ENCODE measurements at places on chromosomes 7 and 10. TPM values are rescaled to one million over a fixed set of nuclear protein-coding genes. Genes with fewer than 3 reads are reported as not detected.

DNA sequence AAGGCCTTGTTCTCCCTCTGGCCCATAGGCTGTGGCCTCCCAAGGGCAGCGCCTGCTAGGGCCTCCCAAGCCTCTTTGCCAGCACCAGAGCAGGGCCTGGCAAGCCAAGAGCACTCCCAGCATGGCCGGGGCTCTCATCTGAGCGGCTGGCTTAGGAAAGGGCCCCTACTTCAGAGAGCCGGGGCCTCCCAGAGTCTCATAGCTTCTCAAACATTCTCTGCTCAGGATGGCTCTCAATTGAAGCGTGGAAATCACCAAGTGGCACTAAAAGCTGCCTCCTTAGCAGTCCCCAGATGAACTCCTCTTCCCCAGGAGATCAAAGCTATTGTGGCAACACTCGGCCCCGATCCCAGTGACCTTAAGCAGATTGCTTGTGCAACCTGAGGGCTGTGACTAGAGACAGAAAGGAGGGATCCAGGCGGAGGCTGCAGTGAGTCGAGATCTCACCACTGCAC is 69.4 kb downstream of the FAM53B start:
- no peak for DNase-seq

Gene PTEN
- 159 TPM for total RNA-seq

DNA sequence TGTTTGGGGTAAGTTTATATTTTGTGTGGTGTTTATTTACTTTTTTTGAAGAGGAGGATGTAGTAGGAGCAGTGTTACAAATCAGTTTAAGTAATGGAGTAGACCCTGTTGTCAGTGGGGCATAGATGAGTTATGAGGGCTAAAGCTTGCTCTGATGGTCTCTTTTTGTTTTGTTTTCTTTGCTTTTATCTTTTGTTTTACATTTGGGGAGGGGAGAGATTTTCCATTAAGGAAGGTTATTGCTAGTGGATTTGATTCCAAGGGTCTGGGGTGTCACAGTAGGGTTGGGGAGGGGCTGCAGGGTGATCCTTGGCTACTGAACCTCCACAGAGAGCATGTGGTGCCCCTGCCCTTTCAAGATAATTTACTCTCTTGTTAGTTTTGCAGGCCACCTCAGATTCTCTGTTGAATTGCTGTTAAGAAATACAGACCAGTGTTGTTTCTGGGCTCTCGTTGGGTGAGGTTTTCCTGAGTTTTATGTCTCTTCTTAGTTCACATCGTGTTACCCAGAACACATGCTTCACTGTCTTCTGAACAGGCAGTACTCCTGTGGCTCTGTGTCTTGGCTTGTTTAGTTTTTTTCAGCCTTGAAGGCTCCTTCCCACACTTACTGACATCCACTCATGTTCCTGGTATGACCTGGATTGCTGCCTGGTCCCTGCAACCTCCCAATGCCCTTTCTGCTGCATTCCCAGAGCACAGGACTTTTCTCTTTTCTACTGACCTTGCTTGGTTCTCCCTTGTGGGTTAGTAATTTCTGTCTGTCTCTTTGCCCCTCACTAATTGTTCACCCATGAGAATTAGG is 4.2 kb downstream of the KIFBP start:
- no peak for DNase-seq

DNA sequence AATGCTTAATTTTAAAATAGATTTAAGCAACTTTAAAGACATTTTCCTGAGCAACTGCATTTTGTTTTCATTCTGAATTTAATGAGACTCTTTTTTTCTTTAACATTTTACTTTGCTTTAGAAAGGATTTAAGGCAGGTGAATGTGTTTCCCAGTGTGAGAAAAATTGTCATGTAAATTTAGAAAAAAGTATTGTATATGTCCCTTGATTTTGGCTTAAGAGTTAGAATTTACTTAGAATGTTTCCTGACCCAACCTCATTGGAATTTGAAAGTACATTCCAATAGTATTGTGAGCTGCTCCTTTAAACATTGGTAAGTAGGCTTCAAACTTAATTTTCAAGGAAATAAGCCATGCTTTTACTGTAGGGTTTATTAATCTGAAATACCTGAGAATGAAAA is 110.2 kb downstream of the PTEN start:
- DNase-seq: no peak

- peak; percentile 76 for DNase-seq
Observed at GRCh38 chr10:45000138-45000751, 478 bp upstream of the ZNF22 start.

DNA sequence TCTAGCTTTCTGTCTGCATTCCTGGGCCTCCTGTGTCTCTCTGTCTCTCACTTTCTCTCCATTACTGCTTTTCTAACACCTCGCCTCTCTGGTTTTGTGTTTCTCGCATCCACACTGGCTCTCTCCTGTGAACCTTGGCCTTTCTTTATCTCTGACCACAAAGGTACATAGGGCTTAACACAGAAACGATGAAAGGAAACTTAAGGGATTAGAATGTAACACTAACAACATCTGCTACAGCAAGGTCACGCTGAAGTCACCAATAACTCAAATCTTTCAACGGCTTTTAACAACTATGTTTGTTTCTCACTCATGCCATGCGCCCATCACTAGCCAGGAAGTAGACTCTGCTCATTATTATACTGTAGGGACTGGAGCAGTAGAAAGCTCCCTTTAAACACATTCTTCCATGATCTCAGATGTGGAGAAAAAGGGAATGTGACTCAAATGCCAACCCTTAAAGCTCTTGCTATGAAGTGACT is 9.3 kb upstream of the OR6V1 start:
- DNase-seq: no peak

GRCh38 chr10:78170026-78170475 is 136.4 kb downstream of the RPS24 start:
- no peak for DNase-seq

DNA sequence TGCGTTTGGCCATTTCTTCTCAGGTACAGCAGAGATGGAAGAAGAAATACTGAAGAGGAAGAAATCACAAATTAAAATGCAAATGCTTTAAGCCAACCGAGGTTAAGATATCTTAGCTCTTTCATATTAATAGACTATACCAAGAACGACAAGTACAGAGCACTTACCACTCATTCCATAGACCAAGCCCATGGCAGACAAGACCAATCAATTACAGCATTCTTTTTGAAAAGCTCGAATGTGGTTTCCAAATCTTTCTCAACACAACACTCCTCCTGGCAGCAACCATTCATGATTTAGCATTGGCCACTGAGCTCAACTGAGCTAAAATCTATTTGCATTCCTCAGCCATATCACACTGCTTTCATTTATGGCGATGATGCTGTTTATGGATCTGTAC is 2.7 kb downstream of the ASAH2 start:
- no peak for DNase-seq

GRCh38 chr10:70915806-70916205 is 27.4 kb upstream of the PCBD1 start:
- DNase-seq: no peak

DNA sequence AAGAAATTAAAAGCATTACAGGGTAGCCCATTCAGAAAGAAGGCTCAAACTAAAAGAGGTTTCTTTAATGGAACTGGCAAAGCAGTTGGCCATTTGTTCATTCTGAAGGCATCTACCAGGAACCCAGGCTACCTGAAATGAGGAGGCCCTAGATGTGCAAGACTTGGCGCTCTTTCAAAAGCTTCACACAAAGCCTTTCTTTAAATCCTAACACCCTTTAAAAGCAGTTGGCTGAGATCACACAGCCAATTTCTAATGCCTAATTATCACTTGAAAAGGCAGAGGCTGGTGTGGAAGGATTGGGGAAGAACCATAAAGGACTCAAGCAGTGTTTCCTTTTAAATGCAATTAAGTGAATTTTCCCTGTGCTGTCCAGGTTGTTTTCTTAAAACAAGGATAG is 23.2 kb downstream of the PPP1R17 start:
- no peak for DNase-seq

Gene MBLAC1
- 1.5 TPM for total RNA-seq

GRCh38 chr7:101588131-101588935 is 40.8 kb downstream of the MYL10 start:
- DNase-seq: peak; percentile 44

Gene SPDYE8
- not detected for total RNA-seq

Gene IFIT1B
- not detected for total RNA-seq

GRCh38 chr10:132962623-132963429 is 20.5 kb upstream of the CFAP46 start:
- no peak for DNase-seq

Gene ARMC3
- not detected for total RNA-seq

Gene CNNM1
- 1.1 TPM for total RNA-seq

DNA sequence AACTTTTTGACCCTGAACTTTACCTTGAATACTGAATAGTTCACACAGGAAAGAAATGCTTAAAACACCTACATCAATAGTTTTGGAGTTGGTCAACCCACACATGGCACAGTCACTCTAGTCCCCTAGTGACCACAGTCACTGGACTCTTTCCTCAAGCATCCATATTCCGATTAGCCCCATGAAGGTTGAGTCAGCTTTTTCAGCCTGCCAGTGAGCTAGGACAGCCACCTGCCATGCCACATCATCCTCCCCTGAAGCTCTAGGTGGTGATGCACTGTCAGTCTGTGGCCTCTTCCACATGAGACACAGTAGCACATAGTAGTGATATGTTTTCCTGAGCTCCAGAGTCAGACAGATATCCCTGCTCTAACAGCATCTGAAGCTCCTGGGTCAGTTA is 537.2 kb downstream of the XPNPEP1 start:
- DNase-seq: no peak

Gene TMEM270
- not detected for total RNA-seq

GRCh38 chr7:81459485-81459884 is 310.4 kb downstream of the HGF start:
- DNase-seq: no peak

Gene SNX10
- 2.6 TPM for total RNA-seq

GRCh38 chr7:157502701-157503111 is 165.9 kb downstream of the DNAJB6 start:
- peak; percentile 36 for DNase-seq

Gene PAPOLB
- 0.29 TPM for total RNA-seq

GRCh38 chr7:44531421-44532380 is 9.4 kb downstream of the NPC1L1 start:
- no peak for DNase-seq

Gene ZNF503
- 25.2 TPM for total RNA-seq

Gene EBLN1
- total RNA-seq: not detected

GRCh38 chr10:131418681-131419080 is 107.2 kb upstream of the TCERG1L start:
- DNase-seq: no peak

DNA sequence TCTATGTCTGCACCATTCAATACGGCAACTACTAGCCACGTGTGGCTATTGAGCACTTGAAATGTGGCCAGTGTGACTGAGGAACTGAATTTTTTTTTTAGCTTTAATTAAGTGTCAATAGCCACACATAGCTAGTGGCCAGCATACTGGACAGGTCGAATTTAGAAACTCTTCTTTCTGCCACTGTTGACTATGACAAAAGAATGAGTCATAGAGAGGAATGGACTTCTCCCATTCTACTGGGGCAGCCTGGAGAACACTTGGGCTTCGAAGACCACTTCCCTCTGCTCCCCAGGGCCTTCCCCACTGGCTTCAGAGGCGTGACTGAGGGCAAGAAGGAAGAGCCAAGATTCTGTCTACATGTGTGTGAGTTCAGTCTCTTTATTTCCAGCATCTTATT is 137.5 kb downstream of the SNX10 start:
- DNase-seq: no peak

Gene SFXN2
- total RNA-seq: 28.3 TPM

DNA sequence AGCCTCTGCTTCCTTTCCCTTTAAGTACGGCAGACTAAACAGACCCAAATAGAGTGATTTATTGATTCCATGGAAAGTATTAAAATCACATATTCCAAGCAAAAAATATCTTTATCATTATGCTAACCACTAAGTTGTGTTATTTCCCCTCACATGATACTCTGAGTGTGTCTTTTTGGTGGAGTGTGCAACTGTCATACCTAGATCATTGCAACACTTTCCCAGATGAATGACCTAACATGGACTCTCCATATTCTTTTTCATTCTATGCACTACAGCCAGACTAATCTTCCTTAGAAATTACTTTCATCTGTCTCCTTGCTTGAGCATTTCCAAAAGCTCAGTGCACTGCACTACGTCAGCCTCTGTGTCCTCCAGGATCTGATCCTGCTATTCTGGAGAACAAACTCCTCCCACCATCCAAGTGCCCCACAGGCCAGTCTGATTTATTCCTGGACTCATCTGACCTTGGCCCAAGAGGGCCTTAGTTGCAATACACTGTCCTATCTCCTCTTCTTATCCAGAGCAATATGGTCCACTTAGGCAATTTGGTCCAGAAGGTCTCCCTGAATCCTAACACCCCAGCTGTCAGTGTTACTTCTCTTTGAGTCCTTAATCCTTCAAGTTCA is 263.3 kb upstream of the KLF6 start:
- no peak for DNase-seq

DNA sequence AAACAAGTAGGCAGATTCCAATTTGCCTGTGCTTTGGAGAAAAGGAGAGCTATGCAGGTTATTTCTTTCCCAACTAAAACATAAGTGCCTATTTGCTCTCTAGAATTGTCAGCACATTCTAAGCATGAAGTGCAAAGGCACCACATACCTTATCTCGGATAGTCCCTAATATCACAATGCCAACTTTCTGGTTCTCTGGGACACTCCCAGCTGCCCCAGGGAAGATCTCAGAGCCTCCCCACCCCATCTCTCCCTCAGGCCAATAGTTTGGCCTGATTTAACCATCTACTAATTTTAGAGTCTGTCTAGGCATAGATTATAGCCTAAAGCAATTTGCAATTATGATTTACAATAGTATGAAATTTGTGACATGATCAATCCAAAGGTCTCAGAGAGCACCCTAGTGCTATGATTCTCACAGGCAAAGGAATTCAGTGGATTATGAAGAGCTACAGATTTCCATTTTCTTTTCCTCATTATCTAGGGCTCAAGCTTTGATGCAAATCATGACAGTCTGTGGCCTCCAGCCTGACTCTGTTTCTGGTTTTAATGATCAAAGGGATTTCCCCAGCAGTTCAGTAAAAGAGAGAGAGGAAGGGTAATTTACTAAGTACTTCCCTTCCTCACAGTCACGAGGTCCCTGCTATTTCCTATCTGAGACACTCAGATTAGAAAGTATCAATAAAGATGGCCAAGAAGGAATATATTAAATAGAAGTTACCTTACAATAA is 29.0 kb upstream of the IL6 start:
- no peak for DNase-seq

Gene TASOR2
- total RNA-seq: 99.2 TPM

GRCh38 chr7:117605712-117606111 is 125.9 kb downstream of the CFTR start:
- DNase-seq: no peak

Gene NEBL
- total RNA-seq: 25.5 TPM

GRCh38 chr7:100190048-100190711 is 12.5 kb downstream of the STAG3 start:
- no peak for DNase-seq

GRCh38 chr10:69315610-69316312 is 37.5 kb downstream of the HK1 start:
- DNase-seq: no peak

DNA sequence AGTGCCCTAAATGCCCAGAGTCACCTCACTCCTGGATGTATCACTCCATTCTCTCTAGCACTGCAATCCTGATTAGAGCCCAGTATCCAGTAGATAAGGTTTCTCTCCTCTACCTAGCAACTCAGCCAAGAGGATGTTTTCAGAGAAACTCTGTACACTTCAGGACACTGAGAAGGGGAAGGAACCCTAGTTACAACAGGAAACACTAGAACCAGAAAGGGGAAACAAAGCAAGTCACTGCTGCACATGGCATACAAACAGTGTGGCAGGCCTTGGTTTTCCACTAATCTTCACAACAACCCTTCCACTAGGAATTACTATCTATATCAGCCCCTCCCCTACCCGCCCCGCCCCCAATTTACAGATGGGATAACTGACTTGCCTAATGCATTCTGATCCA is 1.6 kb downstream of the FAM204A start:
- no peak for DNase-seq

Gene ESYT2
- 83.9 TPM for total RNA-seq

GRCh38 chr7:39554583-39555165 is 11.5 kb upstream of the YAE1 start:
- DNase-seq: no peak

Measured in ureter (tissue), 1 donor.